ENCODE measurements at places on chromosomes 7 and 10.

DNA sequence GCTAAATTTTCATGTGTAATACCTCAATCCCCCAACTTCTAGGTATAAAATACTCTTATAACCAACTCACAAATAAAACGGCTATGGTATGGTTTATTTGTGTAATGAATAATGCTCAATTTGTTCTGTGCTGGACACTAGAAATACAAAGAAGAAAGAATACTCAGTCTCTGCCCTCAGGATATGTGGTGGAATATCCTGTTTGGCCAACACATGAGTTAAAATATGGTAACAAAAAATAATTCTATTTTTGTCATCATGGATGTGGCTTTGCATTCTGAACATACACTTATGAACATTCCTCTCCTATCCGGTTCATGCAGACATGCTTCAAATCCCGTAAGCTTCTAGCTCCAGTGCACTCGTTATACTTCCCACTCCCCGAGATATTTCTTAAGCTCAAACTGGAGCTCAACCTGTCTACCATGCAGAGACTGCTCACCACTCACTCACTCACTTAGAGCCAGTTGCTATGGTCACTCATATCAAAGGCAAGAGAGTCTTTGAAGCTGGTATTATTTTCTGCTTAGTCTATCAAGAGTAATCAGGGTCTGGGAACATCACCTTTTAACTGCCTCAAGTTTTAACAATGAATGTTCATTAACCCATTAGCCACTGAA lies 53.8 kb upstream of the SLC16A12 start:
- no peak for DNase-seq

- DNase-seq: no peak
Measured at GRCh38 chr7:35691366-35691765, 3.6 kb downstream of the HERPUD2 start.

DNA sequence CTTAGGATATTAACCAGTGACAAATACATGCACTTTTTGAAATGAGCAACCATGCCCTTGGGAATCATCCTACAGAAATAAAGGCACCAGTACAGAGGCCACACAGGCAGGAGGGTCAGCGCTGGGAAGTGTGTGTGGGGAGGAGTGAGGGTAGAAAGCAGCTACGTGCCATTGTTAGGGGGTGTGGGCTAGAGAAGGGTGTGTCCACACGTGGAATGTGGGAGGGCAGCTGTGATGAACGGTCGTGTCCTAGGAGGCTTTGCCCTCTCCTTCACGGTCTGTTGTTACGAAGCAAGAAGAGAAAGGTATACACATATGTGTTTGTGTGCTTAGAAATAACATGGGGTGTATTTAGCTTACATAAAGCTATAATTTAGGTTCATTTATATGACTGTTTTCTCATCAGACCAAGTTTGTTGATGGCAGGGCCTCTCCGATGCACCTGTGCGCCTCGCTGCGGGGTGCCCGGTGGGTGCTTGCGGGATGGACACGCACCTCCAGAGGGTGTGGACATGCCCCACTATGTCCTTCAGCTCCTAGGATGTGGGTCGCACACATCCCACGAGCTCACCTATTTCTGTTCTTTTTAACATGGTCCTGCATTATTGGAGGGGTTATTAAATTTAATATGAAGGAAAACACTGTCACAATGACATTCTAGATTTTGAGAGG lies 16.9 kb upstream of the GET4 start:
- DNase-seq: no peak

- DNase-seq: no peak
Measured at GRCh38 chr7:27217951-27218350, 18.1 kb upstream of the HOXA13 start.

GRCh38 chr7:129315960-129316359 lies 91.1 kb downstream of the AHCYL2 start:
- DNase-seq: no peak

DNA sequence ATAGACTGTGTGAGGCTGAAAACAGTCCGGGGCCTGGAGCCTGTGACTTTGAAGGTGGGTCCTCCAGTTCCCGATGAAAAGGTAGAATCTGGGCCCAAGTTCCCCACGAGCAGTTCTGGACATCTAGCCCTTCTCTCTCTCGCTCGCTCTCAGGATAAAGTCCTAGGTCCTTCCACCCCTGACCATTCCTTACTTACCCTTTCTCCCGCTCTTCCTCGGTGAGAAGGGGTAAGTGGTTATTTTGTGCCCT lies 713 bp downstream of the IMMP2L start:
- DNase-seq: no peak

DNA sequence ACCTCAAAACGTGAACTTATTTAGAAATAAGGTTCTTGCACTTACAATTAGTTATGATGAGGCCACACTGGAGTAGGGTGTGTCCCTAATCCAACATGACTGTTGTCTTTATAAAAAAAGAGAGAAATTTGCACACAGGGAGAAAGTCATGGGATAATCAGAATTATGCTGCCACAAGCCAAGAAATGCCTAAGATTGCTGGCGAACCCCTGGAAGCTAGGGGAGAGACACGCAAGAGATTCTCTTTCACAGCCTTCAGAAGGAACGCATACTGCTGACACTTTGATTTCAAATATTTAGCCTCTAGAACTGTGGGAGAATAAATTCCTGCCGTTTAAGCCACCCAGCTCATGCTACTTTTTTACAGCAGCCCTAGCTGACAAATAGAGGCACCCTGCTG lies 138.3 kb downstream of the CCDC71L start:
- no peak for DNase-seq

GRCh38 chr7:52863652-52864051 lies 171.8 kb upstream of the POM121L12 start:
- no peak for DNase-seq
